Putamen (tissue), 1 donor: ENCODE measurements at places on chromosomes 12 and 14.

DNA sequence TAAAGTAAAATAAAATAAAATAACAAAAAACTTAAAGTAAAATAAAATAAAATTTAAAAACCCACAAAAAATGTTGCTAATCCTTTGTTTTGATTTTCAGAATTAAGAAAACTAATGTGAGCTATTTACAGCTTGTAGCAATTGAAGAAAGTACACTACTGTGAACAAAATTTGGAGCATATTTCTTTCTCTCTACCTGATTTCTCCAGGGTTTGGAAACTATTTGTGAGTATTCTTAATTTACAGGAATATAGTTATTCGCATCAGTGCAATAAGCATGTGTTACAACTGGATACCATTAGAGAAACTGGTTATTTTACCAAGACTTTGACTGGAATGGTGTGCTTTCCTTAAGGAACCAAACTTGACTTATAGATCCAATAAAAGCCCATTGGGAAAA, 86.1 kb upstream of the CNOT2 start:
- no peak for DNase-seq

GRCh38 chr12:12582895-12583303, 20.2 kb upstream of the DUSP16 start:
- DNase-seq = no peak

DNA sequence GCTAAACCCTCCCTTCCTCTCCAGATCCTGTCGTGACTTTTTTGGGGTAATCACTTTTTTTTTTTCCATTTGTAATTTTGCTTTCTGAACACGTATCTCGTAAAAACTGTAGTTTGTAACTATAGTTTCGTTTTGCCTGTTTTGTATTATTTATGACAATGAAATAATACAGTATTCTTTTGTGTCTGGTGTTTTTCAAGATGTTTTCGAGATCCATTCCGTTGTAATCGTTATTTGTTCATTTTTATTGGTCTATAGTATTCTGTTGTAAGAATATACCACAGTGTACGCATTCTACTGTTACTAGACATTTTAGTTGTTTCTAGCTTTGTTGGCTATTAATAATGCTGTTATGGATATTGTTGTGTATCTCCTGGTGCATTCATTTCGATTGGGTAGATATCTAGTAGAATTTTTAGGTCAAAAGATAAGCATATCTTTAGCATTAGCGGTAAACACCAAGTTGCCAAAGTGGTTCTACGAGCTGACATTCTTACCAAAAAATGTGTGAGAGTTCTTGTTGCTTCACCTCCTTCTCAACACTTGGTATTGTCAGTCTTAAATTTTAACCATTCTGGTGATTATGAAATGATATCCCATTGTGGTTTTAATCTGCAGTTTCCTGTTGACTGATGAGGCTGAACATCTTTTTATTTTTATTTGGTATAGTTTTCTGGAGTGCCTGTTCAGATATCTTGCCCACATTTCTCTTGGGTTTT, 92.3 kb upstream of the EVL start:
- DNase-seq = no peak

GRCh38 chr14:68970038-68970612, 9.0 kb downstream of the ACTN1 start:
- no peak for DNase-seq

DNA sequence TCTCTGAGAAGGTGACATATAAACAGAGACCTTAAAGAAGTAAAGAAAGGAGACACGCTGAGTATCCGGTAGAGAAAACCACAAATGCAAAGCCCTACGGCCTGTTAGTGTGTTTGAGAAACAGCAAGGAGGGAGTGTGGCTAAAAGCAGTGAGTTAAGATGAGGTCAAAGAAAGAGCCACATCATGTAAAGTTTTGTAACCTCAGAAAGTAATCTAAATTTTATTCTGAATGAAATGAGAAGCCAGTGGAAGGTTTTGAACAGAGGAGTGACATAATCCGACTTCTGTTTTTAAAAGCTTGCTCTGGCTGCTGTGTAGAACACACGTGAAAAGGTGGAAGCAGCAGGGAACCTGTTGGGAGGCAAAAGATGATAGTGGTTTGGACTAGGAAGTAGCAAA, 32.6 kb downstream of the PPP2R5E start:
- no peak for DNase-seq

DNA sequence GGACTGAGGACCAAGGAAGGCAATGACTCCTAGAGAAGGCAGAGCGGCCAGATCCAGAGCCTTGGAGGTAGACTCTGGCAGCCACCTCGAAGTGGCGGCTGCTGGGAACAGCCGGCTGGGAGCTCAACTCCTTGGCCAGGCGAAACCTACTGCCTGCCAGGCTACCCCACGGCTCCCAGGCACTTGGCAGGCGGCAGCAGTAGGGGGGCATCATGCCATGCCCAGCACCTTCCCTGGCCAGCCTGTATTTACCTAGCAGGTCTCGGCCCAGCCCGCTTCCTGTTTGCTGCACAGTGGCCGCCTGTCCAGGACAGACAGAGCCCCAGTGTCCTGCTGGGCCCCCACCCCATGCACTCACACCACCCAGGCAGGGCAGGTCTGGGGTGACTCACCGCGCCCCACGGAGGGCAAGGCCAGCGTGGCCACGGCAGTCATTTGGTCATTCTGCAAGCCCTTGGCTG, 10.2 kb downstream of the TRPV4 start:
- DNase-seq = no peak

- no peak for DNase-seq
These were observed 1.4 kb downstream of the LBHD2 start for GRCh38 chr14:103085106-103086091.

- DNase-seq = no peak
These were observed 13.3 kb downstream of the USP44 start for GRCh38 chr12:95538006-95538405.

GRCh38 chr12:99911081-99911480, 73.7 kb downstream of the ANKS1B start:
- DNase-seq = no peak

GRCh38 chr14:21923820-21924219, 250.2 kb upstream of the OR4E1 start:
- DNase-seq = no peak

- no peak for DNase-seq
These were observed 10.7 kb upstream of the WDR89 start for GRCh38 chr14:63652406-63652805.

DNA sequence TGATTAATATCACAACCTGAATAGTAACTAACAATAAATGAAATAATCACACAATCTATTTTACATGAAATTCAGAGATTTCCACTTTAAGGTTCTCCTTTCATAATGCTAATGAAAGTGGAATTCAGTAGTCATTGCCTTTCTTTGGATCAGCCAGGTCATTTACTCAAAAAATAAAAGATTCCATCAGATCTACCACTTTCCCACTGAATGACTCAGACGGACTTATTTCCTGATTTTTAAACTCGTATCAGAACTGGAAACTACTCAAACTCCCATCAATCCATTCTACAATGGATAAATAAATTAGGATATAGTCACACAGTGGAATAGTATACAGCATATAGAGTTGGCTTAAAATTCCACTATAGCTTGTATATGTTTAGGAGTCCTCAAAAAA, 237.1 kb downstream of the MED13L start:
- DNase-seq = no peak

DNA sequence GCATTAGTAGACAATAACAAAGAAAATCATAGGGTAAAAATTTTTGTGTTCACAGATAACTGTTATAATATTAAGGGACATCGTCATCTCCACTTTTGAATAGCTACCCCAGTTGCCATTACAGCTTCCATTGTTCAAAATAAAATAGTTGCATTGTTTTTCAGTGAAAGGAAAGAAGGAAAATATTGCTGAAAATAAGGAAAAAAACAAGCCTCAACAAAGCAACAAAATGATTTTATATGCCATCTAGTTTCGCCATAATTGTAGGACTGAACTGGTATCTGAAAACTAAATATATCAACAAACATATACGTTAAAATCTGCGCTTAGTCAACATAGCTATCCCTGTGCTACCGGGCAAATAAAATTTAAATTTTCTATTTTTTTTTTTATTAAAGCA, 3.3 kb downstream of the CDK17 start:
- peak; percentile 44 for DNase-seq

DNA sequence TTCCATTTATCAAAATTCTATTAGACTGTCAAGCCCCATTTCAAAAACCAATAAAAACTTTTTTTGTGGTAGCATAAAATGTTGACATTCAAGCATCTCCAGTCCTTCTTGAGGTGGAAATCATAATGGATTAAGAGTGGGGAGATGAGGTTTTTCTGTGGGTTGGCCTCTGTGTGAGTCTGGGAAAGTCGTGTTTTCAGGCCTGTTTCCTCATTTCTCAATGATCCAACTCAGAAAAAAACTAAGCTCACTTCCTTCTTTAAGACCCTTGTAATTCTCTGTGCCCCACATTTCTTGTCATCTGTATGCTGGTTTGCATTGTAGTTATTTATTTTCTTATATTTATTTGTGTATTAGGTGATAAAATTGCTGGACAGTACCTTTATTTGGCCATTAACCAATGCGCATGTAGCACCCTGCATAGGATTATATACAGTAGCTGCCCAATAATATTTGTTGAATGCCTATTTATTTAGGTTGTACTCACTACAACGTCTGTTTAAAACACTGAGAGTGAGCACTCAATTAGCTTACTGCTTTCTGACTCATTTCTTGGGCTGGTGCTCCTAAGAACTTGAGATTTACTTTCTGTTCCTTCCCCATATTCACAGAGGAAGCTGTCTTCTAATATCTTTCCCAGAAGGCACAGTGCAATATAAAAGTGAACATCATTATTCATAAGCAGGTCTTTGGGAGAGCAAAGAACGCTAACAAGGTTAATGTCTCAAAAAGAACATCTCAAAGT, 121.9 kb downstream of the DNAI7 start:
- no peak for DNase-seq

DNA sequence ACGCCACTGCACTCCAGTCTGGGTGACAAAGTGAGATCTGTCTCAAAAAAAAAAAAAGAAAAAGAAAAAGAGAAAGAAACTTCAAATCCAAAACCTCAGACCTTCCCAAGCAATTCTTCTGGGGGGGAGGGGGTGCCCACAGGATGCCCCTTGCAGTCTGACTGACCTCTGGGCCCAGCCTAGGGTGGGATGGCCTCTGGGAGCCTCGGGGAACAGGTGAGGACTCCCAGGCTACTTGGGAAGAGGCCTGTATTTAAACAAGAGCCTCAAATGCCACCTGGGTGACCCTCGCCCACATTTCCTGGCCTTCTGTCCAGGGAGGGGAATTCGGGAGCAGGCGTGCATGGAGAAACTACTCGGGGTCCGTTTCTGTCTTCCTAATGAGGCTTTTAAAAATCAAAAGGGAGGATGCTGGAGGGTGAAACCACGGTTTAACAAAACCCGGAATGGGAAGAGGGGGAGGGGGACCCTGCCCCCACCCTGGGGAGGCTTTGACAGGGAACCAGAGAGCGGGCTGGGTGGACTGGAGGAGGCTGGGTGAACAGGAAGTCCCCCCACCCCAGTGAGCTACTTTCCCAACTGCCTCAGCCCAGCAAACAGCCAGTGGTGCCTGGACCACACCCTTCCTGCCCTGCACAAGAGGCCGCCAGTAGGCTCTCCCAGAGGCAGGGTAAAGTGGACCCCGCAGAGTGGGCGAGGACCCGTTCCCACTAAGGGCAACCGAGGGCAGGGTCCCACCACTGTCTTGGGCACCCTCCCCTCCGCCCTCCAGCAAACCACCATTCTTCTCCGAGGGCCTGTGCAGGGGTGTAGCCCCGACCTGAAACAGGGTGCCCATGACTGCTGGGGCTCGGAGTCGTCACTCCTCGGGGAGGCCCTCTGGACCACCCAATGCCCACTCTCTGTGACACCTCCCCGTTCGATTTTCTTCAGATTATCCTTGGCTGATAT, 1.5 kb upstream of the FBRSL1 start:
- DNase-seq = no peak

DNA sequence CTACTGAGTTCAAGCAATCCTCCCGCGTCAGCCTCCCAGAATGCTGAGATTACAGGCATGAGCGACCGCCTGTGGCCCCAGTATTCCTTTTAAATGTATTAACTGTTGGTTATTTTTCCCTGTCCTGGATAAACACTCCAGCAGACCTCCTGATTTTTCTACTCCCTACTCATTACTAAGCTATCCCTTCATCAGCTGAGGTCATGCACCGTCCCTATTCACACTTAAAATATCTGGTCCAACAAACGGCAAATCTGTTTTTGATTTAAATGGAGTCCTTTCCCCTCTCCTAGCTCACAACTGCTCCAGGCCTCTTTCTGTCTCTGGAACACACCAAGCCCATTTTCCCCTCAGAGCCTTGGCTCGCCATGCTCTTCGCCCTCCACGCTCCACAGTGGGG, 1003.3 kb upstream of the TMEM132C start:
- DNase-seq = no peak

GRCh38 chr12:85805654-85806053, 30.6 kb downstream of the RASSF9 start:
- DNase-seq = no peak

GRCh38 chr14:33692762-33693161, 258.1 kb downstream of the EGLN3 start:
- no peak for DNase-seq

- DNase-seq = no peak
These were observed 41.7 kb upstream of the TSPAN11 start for GRCh38 chr12:30884799-30885198.

DNA sequence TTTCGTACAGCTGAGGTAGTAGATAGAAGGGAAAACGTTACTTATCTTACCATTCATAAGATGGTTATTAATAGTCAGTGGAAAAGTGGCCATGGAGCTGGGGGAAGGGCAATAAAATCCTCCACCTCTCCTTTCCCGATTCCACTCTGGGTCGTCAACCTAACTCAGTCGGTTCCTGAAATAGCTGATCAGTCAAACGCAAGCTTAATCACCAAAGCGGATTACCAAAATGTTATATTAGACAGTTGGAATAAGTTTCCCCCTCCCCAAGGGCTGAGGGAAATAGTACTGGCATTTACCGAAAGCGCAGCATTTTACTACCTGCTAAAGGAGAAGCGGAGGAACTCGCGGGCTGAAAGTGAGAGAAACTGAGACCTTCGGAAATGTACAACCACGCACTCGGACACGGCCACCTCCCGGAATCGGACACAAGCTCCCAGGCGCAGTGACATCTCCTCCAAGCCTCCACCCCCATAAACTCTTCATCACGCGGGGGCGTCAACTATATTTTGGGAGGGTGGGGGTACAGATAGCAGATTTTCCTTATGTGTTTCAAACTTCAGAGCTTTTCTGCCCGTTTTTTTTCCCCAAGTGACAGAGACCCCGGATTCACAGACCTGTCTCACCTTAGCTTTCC, 1.2 kb downstream of the PPM1H start:
- peak; percentile 49 for DNase-seq

DNA sequence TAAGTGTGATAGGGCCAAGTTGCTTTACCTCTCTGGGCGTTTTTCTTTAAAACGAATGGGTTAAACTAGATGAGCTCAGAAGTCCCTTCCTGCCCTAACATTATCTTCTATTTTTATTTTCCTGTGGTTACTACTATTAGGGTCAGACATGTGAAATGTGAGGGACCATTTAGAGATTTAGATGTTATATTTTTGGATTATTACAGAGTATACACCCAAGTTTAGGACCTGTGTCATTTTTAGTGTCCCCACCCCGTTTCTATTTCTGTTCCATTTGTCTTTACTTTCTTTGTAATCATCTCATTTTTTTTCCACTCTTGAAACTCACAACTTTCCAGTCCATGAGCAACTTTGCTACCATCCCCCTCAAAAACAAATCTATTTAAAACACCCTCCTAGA, 56.3 kb downstream of the SLC4A8 start:
- DNase-seq = no peak
